Breast epithelium (tissue), 4 donors: ENCODE measurements at places on chromosomes 3 and 15. TPM values are rescaled to one million over a fixed set of nuclear protein-coding genes. Genes with fewer than 3 reads are reported as not detected.
A peak's percentile ranks its signal among the peaks of the same experiment; 100 is the strongest.

The PDCD10 gene
- 79.6 TPM for total RNA-seq

GRCh38 chr15:90895571-90896117 lies 7.5 kb upstream of the MAN2A2 start:
- DNase-seq, result no peak

DNA sequence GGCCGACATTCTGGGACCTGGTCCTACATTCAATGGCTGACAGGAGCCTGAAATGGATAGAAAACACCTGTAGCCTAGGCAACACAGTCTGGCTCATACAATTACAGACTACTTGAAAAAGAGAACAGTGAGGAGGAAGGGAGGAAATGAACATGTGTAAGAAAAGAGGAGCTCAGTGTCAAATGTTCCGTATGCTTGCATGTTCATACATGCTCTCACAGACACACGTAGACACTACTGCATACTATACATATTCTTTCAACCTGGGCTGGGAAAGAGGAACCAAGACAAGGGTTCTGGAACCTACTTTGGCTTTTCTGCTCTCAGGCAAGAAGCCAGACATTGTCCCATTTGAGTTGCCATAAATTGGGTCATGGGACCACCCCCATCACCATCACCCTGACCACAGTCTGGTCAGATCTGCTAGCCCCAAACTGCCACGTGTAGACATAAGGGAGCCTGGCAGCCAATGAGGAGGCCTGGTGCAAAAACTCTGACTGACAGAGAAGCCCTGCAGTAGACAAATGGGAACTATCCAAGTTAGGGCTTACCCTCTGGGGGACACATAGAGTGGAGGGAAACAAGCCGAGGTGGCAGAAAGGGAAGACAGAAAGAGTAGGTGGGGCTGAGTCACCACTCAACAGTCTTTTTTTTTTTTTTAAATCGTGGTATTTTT lies 310.0 kb downstream of the SHQ1 start:
- no peak for DNase-seq

GRCh38 chr3:143657391-143657790 lies 190.9 kb downstream of the SLC9A9 start:
- DNase-seq, result no peak

GRCh38 chr3:33980252-33980651 lies 181.8 kb downstream of the PDCD6IP start:
- DNase-seq, result no peak

DNA sequence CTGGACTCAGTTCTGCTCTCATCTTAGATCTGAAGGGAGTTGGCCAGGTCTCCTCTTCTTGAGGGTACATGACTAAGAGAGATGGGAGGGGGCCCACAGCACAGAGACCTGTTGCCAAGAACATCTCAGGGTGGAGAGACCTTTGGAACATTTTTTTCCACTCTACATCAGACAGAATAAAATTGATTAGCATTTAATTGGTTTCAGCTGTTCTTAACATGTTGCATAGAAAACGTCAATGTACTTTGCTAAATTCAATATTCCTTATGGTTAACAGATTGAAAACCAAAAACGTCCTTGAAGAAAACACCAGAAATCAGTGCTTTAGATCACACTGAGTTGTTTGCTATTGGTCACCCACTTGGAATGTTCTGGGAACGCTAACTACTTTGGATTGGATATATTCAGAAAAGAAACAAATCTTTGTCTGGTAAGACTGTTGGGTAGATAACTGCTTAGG lies 36.4 kb upstream of the FSTL1 start:
- DNase-seq, result no peak

DNA sequence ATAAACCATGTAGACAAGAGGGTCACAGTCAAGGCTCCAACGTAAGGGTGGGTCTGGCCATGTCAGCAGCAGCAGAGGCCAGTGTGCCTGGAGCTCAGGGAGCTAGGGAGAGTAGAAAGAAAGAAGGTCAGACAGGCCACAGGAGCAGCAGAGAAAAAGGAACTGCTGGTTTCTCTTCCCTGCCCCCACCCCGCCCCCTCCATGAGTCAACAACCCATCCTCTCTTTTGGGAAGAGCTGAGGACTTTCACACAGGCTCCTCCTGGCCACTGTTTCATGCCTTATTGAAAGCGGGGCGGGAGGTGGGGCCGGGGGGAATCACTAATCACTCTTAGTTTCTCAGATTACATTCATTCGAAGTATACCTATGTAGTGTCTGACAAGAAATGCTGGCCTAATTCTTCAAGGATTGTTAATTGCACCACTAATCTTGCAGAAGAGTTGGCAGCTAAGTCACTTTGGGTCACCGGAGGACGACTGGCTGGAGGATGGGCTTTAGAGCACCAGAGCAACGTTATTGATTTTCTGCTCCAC lies 9.1 kb upstream of the SCG3 start:
- no peak for DNase-seq

The PLA2G4E gene
- total RNA-seq, result not detected

DNA sequence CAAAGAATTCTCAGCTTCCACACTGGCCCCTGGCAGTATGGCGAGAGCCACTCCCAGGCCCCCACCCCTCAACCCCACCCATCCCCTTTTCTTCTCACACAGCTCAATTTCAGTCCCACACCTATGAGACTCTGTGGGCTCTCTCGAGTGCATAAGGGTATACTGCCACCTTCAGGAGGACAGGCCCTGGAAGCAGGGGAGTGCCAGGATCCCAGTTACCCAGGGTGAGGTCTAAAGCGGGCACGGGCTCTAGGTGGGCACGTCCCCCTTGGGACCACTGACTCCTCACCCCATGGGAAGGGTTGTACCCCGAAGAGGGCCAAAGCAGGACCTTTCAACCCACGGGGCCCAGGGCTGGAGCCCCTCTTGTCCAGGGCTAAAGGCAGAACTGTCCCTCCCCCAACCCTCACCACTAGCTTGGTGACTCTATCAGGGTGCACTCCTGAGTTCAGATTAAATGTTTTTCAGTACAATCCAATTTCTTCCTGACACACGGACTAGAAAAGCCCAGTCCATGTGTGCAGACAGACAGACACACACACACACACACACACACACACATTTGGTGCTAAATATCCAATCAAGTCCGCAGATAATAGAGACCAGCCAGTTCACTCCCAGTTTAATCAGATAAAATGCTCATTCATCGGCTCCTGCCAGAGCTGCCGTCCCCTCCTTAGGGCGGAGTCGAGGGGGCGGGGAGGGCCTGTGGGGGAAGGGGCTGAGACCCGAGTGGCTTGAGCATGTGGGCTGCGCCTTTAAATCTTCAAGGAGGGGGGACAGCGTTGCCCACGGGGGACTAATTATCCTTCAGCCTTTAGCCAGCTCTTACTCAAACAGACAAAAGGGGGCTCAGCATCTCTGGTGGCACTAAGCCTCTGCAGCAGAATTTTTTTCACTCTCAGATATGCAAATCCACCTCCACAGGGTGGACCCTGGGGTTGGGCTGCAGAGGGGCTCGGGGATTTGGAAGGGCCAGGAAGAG lies 59.3 kb downstream of the CYP11A1 start:
- DNase-seq, result peak; percentile 40

- no peak for DNase-seq
Measured at GRCh38 chr3:44439499-44440295, 37.8 kb downstream of the ZNF445 start.

DNA sequence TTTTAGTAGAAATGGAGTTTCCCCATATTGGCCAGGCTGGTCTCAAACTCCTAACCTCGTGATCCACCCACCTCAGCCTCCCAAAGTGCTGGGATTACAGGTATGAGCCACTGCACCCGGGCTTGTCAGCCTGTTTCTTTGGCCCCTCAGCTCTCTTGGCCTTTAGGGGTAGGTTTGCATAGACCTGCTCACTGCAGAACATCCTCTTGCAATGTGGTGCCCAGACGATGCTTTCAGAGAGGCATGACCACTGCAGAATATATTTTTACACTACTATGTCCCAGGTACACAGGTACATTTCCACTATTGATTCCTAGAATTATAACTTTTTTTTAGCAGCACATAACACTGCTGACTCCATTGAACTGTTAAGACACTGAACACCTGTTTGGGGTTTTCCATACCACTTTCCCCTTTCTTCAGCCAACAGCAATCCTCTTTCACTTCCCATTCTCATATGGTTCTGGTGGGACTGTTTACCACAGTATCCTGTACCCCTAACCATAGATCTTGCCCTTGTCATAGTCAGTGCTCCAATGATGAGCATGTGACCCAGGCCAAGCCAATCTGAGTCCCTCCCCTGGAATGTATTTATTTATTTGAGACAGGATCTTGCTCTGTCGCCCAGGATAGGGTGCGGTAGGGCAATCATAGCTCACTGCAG lies 21.1 kb downstream of the CCDC32 start:
- no peak for DNase-seq

The ZBTB20 gene
- 150 TPM for total RNA-seq

DNA sequence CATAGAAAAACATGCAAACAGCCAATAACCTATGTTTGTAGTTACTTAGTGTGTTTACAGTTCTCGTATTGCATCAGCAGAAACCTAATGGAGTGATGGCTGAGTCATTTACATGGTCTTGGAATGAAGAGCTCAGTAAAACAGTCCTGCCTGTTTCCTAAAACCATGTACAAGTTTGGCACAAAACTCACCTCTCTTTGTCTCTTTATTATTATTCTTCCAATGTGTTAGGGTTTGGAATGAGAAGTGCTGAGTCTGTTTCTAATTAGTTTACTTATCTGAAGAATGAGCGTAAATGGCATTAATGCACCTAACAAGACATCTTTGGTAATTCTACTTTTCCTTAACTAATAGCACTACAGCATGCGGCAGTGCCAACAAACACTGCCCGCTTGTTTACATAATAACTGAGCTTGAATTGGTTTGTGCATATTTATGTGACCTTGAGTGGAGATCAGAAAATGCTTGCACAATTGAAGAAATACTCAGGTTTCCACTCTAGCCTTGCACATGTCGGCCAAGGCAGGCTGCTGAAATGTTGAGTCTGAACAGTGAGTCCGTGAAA lies 385.4 kb upstream of the SEMA6D start:
- no peak for DNase-seq

GRCh38 chr3:158109295-158109803 lies 540 bp upstream of the RSRC1 start:
- DNase-seq, result no peak

DNA sequence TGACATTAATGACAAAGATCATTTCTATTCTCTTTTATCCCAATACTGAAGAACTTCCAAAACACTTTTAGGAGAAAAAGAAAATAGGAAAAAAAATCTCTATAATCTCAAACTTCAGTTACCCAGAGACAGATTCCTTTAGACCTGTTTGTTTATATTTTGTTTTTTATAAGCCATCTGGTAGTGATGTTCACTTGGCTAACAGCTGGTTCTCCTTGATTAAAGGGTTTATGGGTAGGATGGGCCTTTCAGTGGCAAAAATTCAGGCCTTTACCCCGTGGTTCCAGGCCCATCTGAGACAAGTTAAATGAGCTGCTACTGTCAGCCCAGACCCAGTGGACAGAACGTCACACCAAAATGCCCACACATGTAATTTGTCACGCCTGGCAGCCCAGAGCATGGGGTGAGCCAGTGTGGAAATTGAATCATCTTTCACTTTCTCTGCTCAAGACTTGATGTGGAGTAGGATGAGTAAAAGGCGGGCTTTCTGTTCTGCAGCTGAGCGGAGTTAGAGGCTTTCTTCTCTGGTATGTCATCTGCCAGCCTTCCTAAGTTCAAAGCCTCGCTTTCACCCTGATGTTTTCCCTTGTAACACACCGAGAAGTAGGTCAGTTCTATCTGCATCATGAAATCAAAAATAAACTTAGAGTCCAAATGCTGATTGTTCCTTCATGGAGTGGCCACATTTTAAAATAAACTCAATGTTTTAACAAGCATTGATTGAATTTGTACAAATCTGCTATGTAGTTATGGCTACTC lies 62.5 kb upstream of the SKOR1 start:
- DNase-seq, result no peak

GRCh38 chr3:2765002-2765579 lies 345.1 kb downstream of the IL5RA start:
- DNase-seq, result no peak

The LMAN1L gene
- not detected for total RNA-seq

The TICRR gene
- total RNA-seq, result not detected

DNA sequence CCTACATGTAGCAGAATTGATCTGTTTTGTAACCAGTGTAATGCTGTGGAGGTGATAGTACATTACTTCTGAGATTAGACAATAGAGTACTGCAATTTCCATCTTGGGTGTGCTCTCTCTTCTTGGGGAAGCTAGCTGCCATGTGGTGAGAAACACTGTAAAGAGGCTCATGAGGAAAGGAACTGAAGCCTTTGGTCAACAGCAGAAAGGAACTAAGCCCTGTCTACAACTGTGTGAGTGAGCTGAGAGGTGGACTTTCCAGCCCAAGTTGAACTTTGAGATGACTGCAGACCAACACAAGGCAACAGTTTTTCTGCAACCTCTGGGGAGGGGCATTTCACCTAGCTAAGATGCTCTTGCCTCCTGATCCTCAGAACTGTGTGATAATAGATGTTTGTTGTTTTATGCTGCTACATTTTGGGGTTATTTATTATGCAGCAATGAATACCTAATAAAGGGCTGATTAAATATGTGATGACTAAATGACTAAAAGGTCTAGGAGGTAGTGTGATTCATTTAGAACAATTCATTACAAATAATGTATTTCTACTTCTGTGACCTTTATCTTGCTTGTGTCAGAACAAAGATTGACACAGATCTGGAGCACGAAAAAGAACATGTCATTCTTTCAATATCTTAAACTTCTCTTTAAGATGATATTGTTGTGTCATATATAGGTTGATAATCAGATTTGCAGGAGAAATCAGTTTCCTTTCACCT lies 121.6 kb upstream of the THRB start:
- DNase-seq, result no peak

The GOLGA8M gene
- 4.0 TPM for total RNA-seq

GRCh38 chr3:75049533-75049932 lies 435.1 kb upstream of the CNTN3 start:
- no peak for DNase-seq
